Activated effector memory CD4-positive, alpha-beta T cell treated with anti-CD3 and anti-CD28 coated beads, Interleukin-2, amount 50 U/mL, for 16 hours (primary cell): ENCODE measurements at places on chromosomes 2 and 18.

DNA sequence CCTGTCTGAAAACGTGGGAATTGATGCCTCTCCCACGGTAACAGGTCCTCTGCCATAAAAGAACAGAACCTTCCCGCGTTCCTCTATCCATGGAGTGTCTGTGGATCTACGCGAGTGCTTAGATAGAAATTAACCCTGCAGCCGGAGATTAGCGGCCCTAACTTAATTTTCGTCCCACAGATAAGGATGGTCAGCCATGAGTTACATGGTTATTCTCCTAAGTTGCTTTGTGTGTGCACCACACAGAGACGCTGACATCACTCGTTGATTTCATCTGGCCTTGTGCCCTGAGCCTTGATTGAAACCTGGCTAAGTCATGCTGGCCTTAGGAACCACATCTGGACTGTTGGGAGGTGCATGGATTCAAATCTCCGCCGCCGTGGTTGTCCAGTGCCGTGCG, 132.1 kb downstream of the GBX2 start:
- no peak for DNase-seq

DNA sequence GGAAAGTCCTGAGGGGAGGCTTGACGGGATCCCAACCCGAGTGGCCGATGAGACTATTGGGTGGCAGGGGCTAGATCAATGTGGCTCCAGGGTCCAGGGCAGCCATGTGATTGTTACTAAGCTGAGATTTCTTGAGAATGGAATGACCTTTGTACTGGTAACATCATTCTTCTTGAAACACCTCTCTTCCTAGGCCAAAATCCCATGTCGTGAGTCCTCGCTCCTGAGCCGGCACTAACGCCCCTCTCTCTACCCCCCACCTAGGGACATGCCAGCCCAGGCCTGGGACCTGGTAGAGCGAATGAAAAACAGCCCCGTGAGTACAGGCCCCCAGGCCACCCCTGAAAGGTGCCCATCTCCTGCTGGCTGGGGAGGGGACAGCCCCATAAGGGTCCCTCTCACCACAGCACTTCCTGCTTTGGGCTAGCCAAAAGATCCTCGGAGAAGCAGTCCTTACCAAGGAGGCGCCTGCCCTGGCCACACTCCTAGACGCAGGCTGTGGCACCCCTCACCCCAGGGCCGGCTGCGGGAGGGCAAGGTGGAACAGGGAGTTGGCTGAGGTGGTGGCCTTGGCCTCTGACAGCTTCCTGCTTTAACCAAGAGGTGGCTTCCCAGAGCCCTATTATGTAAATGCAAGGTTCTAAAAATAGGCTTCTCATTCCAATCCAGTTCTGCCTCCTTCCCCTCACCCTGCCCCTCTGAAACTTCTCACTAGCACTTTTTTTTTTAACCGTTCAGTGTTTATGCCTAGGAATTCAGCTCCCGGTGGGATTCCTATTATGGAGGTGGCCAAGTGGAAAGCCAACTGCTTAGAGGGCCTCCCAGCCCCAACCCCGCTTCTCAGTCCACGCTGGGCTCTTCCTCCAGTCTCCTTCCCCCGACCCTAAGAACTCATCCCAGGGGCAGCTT, 126.6 kb upstream of the PPP1CB start:
- DNase-seq, result peak; percentile 87

DNA sequence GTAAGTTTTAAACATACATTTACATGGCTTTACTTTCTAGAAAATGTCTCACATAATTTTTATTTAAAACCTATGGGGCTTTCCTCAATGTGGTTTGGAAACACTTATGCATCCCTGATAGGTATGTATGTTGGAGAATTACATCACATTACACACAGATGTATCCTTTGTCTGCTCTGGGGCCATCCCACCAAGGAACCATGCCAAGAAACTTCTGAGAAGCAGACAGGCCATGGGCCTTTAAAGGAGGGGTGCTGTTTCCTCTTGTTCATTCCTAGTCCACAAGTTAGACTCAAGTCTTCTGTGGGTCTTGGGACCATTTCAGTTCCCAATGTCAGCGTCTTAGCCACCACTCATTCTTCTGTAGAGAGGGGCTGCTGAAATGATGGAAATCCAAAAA, 162.0 kb upstream of the SETBP1 start:
- no peak for DNase-seq

DNA sequence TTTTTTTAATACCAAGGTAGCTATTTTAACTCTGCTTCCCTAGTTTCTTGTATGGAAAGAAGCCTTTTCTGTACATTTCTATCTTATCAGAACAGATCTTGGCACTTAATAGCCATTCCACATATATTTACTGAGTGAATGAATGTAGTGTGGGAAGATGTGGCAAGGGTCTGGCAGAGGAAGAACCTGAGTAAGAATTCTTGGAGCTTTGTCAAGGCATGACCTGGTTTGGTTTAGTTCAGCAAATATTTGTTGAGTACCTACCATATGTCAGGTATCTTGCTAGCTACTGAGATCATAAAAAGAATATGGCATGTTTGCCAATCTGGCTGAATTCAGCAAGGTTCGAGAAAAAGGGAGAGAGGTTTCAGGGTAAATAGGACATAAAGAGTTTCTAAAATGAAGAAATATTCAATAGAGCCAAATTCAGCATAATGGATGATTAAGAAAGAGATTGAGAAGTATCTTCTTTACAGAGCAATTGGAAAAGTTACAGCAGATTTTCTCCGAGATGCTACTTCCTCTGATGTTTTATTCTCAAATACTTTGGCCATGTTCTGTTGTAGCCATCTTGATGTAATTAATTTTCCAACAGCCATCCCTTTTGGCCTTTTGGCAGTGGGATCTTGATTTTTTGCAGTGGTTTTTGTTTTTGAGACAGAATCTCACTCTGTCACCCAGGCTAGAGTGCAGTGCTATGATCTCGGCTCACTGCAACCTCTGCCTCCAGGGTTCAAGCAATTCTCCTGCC, 21.7 kb upstream of the MEP1B start:
- DNase-seq, result no peak
